T-helper 2 cell (primary cell): ENCODE measurements at places on chromosomes 7 and 10.

DNA sequence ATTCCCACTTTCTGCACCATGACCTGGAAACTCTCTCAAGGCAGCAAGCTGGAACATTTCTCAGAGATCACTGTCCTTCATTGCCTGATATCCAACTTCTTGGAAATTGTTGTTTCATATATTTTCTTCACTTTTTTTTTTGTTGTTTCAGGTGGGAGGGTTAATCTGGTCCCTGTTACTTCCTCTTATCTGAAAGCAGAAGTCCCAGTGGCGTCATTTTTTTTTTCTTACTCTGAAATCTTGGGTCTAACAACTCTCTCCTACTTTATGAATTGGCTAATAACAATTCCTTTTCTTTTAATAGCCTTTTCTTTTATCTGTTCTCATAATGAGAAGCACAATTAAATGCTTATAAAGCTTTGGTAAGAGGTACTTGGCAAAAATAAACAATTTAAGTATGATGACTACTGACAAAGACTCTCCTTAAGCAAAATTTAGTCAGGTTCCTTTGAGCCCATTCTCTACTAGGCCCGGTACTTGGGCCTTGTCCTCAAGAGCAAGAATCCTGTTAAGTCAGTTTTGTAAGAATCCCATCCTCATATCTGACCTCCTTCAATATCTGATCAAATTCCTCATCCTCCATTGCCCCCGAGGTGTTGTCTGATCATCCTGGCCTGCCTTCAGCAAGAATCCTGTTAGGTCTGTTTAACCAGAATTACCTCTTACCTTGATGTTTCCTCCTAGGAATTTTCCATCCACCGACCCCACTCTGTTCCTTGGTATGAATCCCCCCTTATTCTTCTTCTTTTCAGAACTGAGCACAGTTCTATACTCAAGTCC is 11.5 kb upstream of the CC2D2B start:
- no peak for DNase-seq

DNA sequence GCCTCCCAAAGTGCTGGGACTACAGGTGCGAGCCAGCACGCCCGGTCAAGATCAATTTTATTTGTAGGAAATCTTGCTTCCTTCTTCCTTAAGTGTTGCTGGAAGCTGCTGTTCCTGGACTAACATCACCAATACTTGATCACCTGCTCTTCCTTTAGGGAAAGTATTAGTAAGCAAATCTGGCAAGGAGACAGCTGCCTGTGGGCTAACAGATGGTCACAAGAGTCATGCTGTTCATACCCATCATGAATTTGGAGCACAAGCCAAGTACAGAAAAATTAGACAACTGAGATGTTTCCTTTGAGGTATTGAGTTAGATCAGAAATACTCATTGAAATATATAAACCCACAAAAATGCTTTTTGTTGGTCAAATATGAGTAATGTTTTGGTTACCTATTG is 27.9 kb downstream of the BAIAP2L1 start:
- no peak for DNase-seq

- DNase-seq, result peak; percentile 81
These were observed 63.9 kb upstream of the GSDME start for GRCh38 chr7:24821045-24821753.

DNA sequence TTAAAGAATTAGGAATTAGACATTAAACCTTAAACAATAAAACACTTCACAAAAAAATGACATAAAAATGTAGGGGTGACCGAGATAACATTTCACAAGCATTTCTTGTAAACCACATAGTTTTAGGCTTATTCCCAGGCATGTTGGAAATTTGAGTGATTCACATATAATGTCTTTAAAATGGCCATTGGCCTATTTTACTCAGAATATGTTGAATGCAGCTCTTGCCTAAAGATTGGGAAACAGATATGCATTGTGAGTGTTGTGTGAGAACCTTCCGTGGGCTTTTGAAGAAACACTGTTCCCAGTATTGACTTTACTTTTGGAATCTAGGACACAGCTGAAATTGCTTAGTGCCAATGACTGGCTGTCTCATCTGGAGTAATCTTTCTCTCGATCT is 79.6 kb downstream of the ARL5B start:
- no peak for DNase-seq

GRCh38 chr7:94466516-94466915 is 43.1 kb upstream of the CASD1 start:
- no peak for DNase-seq

- DNase-seq, result no peak
These were observed 9.6 kb downstream of the BCL7B start for GRCh38 chr7:73547841-73548240.

DNA sequence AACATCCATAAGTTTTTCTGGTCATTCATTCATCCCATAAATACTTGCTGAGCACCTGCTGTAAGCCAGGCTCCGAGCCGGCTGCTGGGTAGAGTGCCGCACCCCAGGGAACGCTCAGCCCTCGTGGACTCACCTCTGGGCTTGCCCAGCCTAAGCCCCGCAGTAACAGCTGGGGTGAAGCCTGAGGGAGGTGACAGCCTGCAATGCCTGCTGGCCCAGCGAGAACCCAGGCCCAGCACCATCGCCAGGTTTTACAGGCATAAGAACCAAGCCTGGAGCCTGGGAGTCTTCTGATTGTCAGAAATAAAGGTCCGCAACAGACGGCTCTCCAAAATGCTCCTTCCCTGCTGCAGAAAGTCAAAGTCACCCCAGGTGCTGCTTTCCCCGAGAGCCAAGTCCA is 205.4 kb downstream of the ZMYND11 start:
- no peak for DNase-seq
